Activated CD8-positive, alpha-beta memory T cell treated with anti-CD3 and anti-CD28 coated beads, Interleukin-2, amount 50 U/mL, for 48 hours (primary cell): ENCODE measurements at places on chromosomes 3 and 15.

DNA sequence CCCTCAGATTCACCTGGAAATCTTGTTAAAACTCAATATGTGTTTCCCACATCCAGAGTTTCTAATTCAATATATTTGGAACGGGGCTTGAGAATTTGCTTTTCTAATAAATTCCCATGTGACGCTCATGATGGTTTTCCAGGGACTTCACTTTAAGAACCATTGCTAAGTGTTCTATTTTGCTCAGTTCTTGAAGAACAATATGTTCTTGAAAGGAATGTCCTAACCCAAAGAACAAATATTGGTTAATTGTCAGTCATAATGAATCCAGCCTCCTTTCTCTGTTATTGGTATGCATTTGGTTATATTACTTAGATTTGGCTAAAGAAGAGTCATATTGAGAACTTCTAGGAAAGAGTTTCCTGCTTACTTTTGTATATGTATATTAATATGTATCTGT, 4.4 kb upstream of the PLSCR2 start:
- DNase-seq = no peak

GRCh38 chr3:186339180-186339918, 22.7 kb downstream of the DGKG start:
- DNase-seq = no peak

- DNase-seq = no peak
Observed at GRCh38 chr3:107928084-107928445, 162.8 kb downstream of the CD47 start.

- no peak for DNase-seq
Observed at GRCh38 chr3:112635674-112636073, 5.3 kb downstream of the CCDC80 start.

DNA sequence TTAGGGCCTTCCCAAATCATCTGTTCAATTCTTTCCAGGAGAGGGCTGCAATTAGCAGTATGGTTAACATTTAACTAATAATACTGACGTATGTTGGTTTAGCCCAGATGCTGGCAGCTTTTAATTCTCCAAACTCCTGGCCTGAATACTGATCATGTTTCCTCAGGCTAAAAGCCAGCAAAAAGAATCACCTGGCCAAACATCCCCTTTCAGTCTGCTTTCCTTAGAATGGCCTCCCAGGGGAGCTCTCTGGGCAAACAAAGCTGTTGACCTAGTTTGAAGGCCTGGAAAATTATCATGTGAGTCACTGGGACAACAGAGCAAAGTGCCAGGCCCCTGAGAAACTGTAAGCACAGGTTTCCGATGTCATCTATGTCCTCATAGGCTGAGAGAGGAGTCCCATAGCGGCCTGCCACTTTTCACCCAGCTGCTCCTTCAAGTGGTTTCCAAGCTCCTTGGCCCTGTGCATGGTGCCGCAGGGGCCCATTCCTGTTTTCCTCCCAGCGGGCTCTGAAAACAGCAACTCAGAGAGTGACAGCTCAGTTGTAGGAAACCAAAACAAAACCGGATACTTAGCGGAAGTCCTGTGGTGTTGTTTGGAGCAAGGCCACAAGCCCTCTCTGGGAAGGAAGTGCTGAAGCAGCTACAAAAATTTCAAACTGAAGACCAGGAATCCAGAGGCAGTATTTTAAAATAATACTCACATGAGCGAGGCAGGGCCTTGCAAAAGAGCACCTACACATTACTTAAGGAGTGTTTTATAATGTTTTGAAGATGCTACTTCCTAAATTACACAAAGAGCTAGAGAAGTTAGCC, 36.5 kb upstream of the RAB11A start:
- DNase-seq = peak; percentile 74

GRCh38 chr3:78804251-78805037, 963.4 kb downstream of the ROBO1 start:
- no peak for DNase-seq

- no peak for DNase-seq
Observed at GRCh38 chr15:77992356-77993222, 84.9 kb downstream of the TBC1D2B start.

GRCh38 chr3:12681943-12682390, 18.1 kb upstream of the RAF1 start:
- no peak for DNase-seq

DNA sequence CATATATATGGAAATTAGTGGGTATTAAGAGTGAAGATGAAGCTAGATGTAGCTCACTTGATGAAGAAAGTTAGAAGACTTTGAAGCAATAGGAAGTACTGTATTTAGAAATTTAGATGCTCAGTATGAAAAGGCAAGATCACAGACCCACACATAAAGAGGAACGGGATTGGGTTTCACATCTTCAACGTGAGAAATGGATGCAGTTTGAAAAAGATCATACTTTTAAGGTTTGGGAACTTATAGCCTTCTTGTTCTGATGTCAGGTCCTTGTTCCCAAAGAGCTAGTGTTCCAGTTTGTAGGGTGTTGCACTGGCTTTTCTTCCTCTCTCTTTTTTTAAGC, 16.7 kb downstream of the AP3S2 start:
- DNase-seq = no peak

- no peak for DNase-seq
Observed at GRCh38 chr15:73607405-73607804, 25.8 kb downstream of the NPTN start.

- peak; percentile 77 for DNase-seq
Observed at GRCh38 chr15:65184305-65184867, 756 bp downstream of the CLPX start.

DNA sequence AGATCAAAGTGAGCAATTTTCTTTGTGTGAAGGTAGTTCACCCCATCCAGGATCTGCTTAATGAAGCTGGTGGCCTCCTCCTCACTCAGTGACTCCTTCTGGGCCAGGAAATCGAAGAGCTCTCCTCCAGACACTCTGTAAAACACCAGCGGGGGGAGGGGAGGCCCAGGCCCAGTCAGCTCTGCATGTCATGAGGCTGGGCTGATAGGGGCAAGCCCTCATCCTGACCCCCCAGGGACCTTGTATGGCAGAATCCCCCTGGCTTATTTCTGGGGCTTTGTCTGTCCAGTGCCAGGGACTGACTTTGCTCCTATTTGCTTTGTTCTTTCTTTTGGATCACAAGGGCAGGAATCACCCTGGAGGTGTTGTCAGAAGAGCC, 74.9 kb downstream of the DAPK2 start:
- DNase-seq = peak; percentile 73

DNA sequence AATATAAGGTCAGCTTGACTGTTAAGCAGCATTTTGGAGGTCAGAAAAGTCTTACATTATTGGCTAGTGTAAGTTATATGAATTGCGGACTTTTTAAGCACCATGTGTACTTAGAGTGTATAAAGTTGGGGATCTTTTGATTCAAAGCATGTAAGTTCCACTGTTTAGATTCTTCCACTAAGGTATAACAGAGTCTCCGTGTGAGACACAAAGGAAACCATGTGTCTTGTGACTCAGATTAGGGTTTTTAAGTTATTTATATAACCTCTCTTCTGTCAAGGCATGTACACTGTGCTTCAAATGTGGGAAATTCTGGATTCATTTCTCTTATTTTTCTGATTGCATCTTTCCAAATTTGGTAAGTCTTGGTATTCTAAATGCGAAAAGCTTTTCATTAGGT, 143.5 kb upstream of the SOX2 start:
- no peak for DNase-seq

DNA sequence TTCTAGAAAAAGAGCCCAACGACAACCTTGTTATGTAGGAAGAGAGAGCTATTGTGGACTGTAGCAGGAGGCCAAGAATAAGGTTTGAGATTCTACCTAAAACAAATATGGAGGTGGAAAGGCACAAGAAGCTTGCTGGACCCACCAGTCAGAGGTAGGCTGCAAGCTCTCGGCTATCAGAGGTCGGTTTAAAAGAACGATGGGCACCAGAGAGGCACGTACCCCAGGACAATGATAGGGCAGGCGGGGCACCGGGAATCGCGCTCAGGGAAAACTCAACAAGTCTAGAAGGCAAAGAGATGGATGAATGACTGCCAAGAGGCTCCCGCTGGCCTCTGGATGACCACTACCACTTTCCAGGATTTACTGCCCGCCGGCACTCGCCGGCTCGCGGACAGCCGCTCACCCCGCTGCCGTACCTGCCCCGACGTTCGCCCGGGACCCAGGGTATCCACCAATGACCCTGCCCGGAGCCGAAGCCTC, 1.1 kb downstream of the HDGFL3 start:
- no peak for DNase-seq
